Esophagus squamous epithelium (tissue), 5 donors: ENCODE measurements at places on chromosomes 1 and 21.

GRCh38 chr1:234825498-234826165, 215.7 kb upstream of the IRF2BP2 start:
- DNase-seq = no peak

- no peak for DNase-seq
Observed at GRCh38 chr1:228842094-228842775, 107.0 kb downstream of the RHOU start.

DNA sequence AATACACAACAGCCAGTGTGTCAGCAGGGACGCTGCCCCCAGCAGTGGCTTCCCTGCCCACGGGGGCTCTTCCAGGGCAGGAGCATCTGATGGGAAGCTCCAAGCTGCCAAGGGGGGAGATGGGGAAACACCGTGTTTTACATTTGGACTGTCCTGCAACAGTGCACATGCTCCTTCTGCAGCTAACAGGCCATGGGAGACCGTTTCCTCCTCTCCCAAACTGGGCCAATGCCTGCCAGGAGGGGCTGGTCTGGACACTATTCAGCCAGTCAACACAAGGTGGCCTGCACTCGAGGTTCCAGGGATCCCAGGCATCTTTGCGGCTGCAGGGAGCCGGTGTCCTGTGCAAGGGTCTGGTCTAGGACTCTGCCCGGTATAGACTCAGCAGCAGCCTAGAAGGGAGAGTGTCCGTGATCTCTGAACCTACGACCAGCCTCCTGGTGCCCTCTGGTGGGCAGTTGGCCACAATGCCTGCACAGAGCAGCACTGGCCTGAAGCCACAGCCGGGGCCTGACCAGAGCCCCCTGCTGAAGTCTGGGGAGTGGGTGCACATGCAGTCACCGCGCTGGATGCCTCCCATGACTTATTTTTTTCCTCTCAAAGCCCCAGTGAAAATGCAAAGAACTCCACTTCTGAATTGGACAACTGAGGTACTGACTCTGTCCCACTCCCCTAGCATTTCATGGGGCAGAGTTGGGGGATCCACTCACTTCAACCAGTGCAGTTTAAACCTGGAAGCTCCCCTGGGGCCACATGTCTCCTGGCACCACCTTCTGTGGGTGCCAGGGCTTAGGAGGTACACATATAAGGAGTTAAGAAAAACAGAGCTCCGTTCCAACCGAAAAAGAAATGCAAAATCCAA, 33.3 kb downstream of the RCC2 start:
- no peak for DNase-seq

- no peak for DNase-seq
Observed at GRCh38 chr1:147849098-147849895, 53.3 kb upstream of the GJA8 start.

DNA sequence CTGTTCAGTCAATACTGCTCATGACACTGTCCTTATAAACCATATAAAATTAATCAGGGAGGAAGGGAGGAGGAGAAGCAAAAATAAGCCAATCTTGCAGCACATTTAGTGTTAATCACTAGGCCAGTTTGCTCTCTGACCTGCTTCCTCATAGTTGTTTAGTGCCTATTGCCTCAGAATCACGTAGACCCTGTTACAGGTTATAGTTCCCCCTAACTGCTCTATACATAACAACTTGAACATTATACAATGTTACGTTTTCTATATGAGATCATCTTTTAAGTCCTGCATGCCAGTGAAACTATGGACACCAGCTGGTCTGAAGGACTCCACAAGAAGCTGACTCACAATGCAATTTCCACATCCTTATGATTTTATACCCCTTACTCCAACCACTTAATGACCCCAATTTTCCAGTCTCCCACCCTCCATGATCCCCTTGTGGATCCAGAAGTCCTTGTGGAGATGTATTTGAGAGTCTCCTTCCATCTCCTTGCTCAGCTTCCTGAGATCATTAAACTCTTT, 34.9 kb upstream of the TACSTD2 start:
- no peak for DNase-seq

DNA sequence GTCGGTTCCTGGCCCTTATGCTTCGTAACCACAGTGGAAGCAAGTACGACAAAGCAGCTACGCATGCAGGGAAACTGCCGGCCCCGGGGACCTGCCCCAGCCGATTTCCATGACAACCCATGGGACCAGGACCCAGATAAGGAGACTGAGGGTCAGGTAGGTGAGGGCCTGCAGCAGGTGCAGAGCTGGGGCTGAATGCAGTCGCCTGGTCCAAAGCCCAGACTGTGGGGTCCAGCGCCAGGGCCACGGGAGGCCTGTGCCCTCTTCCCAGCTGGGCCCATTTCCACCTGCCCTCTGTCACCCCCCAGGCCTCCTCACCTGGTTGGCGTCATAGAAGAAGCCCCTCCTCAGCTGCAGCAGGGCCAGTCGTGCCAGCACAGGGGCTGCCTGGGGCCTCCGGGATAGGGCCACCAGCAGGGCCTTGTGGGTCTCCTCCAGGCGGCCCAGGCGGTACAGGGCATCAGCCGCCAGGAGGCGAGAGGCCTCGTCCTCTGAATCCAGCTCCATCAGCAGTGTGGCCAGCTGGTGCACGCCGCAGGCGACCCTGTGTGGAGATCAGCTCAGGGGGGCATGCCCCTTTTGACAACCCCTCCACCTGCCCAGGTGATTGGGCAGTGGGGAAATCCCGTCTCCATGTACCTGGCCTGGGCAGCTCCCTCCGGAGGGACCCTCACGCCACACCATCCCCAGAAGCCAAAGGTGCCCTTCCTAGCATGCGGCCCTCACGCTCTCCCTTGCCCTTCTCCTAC, 14.2 kb downstream of the TTC34 start:
- no peak for DNase-seq

- no peak for DNase-seq
Observed at GRCh38 chr1:60890664-60891063, 191.7 kb upstream of the NFIA start.

DNA sequence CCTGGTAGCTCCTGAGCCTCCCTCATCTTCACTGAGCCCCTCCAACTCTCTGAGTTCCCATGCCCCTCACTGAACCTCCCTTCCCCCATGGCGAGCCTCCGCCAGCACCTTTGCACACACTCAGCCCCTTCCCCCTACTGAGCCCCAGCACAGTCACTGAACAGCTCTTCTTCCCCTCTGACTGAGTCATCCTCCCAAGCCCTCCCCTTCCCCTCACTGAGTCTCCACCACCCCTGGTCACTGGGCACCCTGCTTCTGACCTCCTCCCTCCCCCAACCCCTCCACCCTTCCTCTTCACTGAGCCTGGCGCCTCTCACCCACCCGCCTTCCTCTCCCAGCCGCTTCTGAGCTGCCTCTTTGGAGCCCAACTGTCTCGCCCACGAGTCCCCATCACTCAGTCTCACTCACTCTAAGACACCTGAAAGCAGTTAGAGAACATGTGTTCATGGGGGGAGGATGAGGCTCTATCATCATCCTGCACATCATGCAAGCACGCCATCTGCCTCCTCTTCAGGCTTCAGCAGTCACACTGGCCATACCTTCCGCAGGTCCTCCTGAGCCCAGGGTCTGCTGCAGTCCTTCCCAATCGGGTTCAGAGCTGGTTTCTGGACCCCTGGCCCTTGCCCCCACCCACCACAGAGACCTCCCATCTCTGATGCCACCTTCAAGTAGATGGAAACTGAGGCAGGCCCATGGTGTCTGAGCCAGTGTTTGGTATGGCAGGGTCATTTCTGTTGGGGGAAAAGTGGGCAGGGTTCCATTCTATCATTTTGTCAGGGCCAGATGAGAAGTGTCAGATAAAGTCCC, 2.0 kb upstream of the TRNP1 start:
- DNase-seq = no peak

GRCh38 chr1:36560621-36561360, 78.1 kb upstream of the CSF3R start:
- DNase-seq = no peak

- no peak for DNase-seq
Observed at GRCh38 chr1:198903621-198904020, 264.8 kb downstream of the PTPRC start.

DNA sequence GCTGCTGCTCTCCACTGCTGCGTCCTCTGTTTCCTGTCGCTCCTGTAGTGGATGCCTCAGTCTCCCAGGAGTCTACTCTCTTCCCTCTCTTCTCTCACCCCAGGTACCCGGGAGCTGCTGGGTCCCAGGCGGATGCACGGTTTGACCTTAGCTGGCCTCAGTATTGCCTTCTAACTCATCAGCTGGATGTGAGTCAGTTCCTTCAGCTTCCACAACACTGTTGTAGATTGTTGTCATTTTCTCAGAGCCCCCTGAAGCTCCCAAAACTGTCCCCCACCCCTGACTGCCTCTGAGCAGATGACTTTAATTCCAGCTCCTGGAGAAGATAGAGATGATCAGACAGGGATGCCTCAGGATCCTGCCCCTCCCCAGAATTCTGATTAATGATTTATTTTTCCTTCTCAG, 7.2 kb downstream of the CNIH3 start:
- DNase-seq = no peak

GRCh38 chr1:57204942-57205787, 218.7 kb downstream of the DAB1 start:
- DNase-seq = no peak

- DNase-seq = no peak
Observed at GRCh38 chr1:113291777-113292602, 98.3 kb upstream of the MAGI3 start.

- DNase-seq = no peak
Observed at GRCh38 chr1:165306543-165307434, 49.7 kb downstream of the LMX1A start.

DNA sequence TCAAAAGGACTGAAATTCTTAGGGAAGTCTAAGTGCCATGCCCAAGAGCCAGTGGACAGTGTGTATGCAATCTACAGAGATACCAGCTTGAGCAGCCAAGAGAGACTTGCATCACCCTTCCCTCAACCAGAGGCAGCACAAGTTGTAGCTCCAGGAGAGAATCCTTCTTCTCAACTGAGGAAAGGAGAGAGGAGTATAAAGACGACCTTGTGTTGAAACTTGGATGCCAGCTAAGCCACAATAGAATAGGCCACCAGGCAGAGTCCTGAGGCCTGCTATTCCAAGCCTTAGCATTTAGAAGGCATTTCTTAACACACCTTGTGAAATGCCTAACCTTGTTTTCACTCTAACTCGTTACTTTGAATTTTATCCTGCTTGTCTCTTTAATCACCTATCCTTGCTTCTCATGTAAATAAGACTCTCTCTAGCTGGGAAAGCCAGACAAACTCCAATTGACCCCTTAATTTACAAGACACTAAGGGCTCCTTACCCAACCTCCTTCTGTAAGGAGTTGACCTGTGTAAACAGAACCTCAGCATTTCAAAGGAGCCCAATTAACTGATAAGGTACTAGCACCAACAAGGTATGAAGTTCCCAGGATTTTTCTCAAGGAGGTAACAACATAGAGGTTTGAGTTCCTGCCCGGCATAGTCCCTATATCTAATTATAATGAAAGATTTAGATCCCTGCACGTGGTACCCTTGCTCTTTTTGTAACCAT, 738.8 kb downstream of the AMY1C start:
- DNase-seq = no peak

DNA sequence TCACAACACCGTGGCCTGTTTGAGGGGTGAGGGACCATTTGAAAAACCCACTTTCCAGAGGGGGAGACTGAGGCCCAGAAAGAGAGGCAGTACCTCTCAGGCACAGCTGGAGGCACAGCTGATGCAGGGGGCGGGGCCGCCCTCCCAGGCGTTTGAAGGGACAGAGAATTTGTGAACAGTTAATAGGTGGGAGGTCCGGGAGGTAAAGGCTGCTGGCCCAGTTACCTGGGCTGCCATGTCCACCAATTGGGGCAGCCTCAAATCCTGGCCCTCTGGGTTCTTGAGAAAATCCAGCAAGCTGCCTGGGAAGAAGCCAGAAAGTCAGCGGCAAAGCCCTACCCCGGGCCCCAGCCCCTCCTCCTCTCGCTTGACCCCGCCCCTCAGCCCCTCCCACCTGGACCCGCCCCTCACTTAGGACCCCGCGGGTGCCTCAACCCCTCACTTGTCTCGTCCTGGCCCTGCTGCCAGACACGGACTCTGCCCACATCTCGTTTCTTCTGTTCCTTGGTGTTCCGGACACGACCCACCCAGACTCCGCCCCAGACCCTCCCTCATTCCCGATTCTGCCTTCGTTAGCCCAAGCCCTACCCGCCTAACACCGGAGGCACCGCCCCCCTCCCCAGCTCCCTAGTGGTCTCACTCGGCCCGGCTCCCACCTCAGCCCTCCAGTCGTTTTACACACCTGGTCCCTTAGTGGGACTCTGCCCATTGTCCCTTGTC, 10.8 kb upstream of the AHDC1 start:
- DNase-seq = no peak

DNA sequence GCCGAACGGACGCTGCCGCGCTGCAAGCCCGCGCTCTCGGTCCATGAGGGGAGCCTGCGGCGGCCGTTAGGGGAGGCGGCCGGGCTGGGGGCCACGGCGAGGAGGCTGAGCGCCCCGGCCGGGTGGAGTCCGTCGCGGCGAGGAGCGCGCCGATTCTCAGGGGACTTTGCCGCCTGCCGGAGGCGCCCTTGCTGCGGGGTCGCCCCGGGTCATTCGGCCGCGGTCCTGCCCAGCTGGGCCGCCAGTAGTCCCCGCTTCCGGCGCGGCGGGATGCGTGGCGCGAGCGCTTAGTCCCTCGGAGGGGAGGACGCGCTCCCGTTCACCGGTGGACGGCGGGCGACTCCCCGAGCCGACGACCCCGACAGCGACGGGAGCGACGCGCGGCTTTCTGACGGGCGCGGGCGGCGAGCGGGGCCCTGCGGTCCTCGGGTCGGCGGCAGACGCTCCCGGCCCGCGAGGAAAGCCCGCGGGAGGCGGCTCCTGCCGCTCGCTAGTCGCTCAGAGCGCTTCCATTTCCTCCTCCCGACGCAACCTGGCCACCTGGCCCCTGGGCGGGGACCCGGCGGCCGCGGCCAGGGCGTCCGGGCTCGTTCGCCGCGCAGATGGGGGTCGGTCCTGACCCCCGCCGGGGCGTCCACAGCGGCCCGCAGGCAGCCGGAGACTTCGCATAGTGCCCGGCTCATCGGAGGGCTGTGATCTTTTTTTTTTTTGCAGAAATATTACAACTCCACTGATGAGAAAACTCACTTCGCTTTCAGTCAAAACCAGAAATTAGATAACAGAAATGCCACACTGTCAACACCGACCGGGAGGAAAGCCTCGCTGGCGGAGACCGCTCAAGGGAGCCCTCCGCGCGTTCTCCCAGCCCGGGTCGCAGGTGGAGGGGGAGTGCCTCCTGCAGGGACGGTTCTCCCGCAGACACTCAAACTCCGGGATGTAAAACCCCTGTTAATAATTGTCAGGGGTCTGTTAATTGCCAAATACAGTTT, 641 bp upstream of the ZBTB21 start:
- DNase-seq = no peak
